RWPE2 (cell line): ENCODE measurements at places on chromosomes 3 and 15.

DNA sequence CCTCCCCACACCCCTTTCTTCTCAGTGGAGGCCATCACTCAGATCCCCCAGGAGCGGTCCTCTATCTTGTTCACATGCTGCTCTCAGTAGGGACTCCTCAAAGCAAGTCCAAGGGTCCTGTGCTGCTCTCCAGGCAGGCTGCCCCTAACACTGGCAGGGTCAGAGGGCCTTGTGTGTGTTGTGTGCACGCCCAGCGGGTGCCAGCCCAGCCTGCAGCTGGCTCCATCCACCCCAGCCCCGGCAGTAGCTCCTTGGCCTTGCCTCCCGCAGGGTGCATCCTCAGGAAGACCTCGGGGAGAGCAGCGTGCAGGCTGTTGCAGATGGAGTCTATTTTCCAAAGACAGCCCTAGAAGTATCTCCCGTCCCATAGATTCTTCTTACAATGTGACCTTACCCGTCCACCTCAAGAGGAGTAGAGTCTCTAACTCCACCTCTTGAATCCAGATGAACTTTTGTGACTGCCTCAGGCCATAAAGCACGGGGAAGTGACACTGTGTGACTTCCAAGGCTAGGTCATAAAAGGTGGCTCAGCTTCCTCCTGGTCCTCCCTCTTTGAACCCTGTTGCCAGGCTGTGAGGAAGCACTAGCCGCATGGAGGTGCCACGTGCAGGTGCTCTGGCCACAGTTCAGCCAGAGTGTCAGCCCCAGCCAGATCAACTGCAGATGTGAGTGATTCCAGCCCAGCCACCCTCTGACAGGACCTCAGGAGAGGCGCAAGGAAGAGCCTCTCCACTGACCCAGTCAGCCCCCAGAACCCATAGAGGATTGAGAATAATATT, 531.6 kb downstream of the SHQ1 start:
- DNase-seq: no peak
- H3K36me3 ChIP-seq: no peaks in the 10 kb centered on the region
- no peak overlapping the region for H3K27ac ChIP-seq
- no peaks in the 10 kb centered on the region for H3K4me1 ChIP-seq
- no peak overlapping the region for H3K4me3 ChIP-seq

DNA sequence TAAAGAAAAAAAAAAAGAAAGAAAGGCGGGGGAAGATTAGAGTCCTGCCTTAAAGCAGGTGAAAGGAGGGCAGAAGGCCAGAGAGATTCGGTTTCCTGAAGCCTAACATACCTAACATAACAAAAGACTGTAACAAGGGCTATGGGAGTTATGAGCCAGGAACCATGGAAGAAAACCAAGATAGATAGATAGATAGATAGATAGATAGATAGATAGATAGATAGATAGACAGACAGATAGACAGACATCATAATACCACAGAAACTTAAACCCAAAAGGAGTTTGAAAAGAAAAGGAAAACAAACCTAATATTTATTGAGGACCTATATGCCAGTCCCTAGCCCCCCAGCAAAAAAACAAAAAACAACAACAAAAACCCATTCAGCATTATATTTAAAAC, 2.3 kb upstream of the FYCO1 start:
- no peak overlapping the region for H3K4me3 ChIP-seq
- H3K27ac ChIP-seq: no peak overlapping the region
- H3K4me1 ChIP-seq: no peaks in the 10 kb centered on the region
- H3K27me3 ChIP-seq: no peaks in the 10 kb centered on the region

DNA sequence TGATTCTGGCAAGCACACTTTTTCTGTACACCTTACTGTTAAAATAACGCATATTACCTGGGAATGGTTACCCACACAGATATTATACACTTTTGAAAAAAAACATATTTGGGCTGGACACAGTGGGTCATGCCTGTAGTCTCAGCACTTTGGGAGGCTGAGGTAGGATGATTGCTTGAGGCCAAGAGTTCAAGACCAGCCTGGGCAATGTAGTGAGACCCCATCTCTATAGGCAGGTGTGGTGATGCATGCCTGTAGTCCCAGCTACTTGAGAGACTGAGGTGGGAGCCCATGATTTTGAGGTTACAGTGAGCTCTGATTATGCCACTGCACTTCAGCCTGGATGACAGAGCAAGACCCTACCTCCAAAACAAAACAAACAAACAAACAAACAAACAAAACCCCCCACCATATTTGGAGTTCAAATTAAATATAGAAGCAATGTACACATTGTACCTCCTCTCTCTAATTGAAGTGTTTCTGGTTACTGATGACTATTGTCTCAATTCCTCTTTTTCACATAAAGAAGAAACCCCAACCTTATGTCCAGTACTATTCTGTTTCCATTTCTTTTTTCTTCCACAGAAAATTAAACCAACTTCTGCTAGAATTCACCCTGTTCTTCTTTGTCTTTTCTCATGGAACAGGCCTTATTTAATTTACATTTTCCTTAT, 152.6 kb upstream of the UMPS start:
- H3K36me3 ChIP-seq: no peaks in the 10 kb centered on the region
- no peak overlapping the region for H3K4me3 ChIP-seq
- peaks cover 6% of the 10 kb centered on the region for H3K4me1 ChIP-seq
- DNase-seq: no peak
- H3K27me3 ChIP-seq: no peaks in the 10 kb centered on the region

- DNase-seq: no peak
- H3K4me1 ChIP-seq: no peaks in the 10 kb centered on the region
- no peak overlapping the region for H3K4me3 ChIP-seq
- H3K27me3 ChIP-seq: peaks cover 31% of the 10 kb centered on the region
Measured at GRCh38 chr15:97087006-97087741, 756.7 kb downstream of the NR2F2 start.

DNA sequence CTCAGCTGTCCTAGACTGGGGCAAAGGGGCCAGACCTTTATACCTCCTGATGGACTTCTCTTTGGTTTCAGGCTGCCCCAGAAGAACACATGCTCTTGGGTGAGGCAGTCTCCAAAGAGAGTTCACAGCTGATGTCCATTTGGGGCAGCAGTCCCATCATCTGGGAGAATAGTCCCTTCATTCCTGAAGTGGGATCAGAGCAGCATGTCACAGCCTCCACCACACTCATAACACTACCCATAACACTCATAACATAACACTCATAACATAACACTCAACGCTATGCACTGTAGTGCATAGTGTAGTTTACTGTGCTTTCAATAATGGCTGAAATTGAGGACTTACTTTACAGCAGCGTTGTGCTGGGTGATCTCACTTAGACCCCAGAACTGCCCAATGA, 36.7 kb upstream of the PLCL2 start:
- no peak for DNase-seq
- no peak overlapping the region for H3K27ac ChIP-seq
- H3K36me3 ChIP-seq: no peaks in the 10 kb centered on the region
- H3K4me3 ChIP-seq: no peak overlapping the region

DNA sequence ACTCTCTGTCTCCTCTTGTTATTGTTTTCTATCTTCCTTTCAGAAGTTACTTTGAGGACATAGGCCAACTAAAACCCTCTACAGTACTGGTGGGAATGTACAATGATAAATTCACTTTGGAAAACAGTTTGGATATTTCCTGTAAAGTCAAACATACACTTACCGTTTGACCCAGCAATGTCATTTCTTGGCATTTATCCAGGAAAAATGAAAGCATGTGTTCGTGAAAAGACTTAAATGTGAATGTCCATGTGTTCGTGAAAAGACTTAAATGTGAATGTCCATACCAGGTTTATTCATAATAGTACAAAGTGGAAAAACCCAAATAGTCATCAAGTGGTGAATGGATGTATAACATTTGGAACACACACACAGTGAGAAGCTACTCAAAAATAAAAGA, 361.5 kb upstream of the DPH6 start:
- H3K4me3 ChIP-seq: no peak overlapping the region
- H3K4me1 ChIP-seq: no peaks in the 10 kb centered on the region
- no peaks in the 10 kb centered on the region for H3K27me3 ChIP-seq
- no peaks in the 10 kb centered on the region for H3K36me3 ChIP-seq
- DNase-seq: no peak
- no peak overlapping the region for H3K27ac ChIP-seq

DNA sequence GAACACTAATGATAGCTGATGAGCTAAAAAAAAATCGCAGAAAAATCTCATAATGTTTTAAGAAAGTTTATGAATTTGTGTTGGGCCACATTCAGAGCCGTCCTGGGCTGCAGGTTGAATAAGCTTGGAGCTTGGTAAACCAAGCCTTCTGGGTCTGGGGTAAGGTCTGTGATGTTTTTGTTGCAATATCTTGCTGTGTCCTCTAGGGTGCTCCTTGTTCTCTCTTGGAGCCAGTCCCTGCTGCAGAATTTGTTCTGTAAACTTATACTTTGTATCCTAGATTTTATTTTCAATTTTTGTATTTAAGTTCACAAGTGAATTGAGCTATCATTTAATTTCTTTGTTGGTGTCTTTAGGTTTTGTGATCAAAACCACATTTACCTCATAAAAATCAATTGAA, 143.7 kb downstream of the NR1D2 start:
- no peak overlapping the region for H3K27ac ChIP-seq
- no peak for DNase-seq
- H3K27me3 ChIP-seq: no peaks in the 10 kb centered on the region
- no peaks in the 10 kb centered on the region for H3K4me1 ChIP-seq

DNA sequence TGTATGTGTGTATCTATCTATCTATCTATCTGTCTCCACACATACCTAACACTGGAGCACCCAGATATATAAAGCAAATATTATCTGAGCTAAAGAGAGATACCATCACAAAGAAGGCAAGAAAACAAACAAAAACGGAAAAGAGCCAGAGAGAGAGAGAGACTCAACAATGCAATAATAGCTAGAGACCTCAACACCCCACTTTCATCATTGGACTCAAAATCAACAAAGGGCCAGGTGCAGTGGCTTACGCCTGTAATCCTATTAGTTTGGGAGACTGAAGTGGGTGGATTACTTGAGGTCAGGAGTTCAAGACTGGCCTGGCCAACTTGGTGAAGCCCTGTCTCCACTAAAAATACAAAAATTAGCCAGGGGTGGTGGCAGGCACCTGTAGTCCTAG, 23.4 kb downstream of the NCBP2 start:
- H3K27me3 ChIP-seq: no peaks in the 10 kb centered on the region
- H3K4me3 ChIP-seq: no peak overlapping the region
- DNase-seq: no peak
- no peaks in the 10 kb centered on the region for H3K4me1 ChIP-seq
- no peak overlapping the region for H3K27ac ChIP-seq

DNA sequence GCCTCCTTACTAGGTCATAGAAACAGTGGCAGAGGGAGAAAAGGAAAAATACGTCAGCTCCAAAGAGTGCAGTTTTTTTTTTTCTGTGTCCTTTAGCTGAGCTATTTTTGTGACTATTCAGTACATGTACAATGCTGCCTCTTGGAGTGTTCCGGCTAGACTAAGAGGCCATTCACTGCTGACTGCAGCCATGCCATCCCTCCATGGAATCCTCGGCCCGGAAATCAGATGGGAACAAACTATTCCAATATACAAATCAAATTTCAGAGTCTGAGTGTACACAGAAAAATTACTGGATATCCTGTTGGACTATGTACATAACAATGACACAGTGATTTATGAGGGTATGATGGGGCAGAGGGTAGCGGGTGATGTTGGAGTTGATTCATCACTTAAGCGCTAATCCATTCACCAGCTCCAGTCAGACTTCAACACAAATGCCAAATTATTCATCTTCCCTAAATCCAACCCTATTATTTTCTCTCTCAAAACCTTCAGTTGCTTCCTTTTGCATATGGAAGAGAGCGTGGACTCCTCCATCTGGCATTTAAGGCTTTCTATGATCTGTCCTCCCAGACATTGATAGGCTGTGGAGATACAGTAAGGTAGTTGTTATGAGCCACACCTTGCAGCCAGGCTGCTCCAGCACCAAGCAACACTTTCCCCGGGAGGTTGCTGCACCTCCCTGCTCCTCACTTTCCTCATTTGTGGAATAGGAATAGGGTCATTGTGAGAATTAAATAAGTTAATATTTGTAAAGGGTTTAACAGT, 109.1 kb downstream of the LPP start:
- H3K27me3 ChIP-seq: no peaks in the 10 kb centered on the region
- H3K4me1 ChIP-seq: peaks cover 61% of the 10 kb centered on the region
- no peak overlapping the region for H3K4me3 ChIP-seq
- H3K36me3 ChIP-seq: no peaks in the 10 kb centered on the region
- peak overlapping the region; percentile 95 for H3K27ac ChIP-seq
- no peak for DNase-seq

GRCh38 chr3:29440413-29441305, 159.8 kb downstream of the RBMS3 start:
- H3K27me3 ChIP-seq: no peaks in the 10 kb centered on the region
- no peaks in the 10 kb centered on the region for H3K36me3 ChIP-seq
- H3K4me3 ChIP-seq: no peak overlapping the region
- DNase-seq: no peak
- no peaks in the 10 kb centered on the region for H3K4me1 ChIP-seq

GRCh38 chr3:5011555-5012256, 32.5 kb downstream of the BHLHE40 start:
- H3K36me3 ChIP-seq: no peaks in the 10 kb centered on the region
- no peaks in the 10 kb centered on the region for H3K27me3 ChIP-seq
- peaks cover 22% of the 10 kb centered on the region for H3K4me1 ChIP-seq
- H3K4me3 ChIP-seq: no peak overlapping the region
- no peak overlapping the region for H3K27ac ChIP-seq
- DNase-seq: no peak

GRCh38 chr3:9949115-9949514, 3.1 kb downstream of the PRRT3 start:
- peak; percentile 54 for DNase-seq
- H3K27ac ChIP-seq: no peak overlapping the region
- 0 out of 2 replicates have a peak, but pooled peaks cover 5% of the 10 kb centered on the region for H3K36me3 ChIP-seq
- no peaks in the 10 kb centered on the region for H3K4me1 ChIP-seq
- no peak overlapping the region for H3K4me3 ChIP-seq
- H3K27me3 ChIP-seq: no peaks in the 10 kb centered on the region

GRCh38 chr3:107450254-107450893, 72.4 kb upstream of the BBX start:
- DNase-seq: no peak
- H3K4me1 ChIP-seq: peaks cover 6% of the 10 kb centered on the region
- H3K36me3 ChIP-seq: no peaks in the 10 kb centered on the region
- H3K4me3 ChIP-seq: no peak overlapping the region
- H3K27ac ChIP-seq: no peak overlapping the region
